Ovary (tissue), 10 donors: ENCODE measurements at places on chromosomes 5 and 9. TPM values are rescaled to one million over a fixed set of nuclear protein-coding genes. Genes with fewer than 3 reads are reported as not detected.

Gene PCDHB15
- polyA plus RNA-seq = 8.2 TPM

- peak; percentile 81 for DNase-seq
These were observed 12.9 kb downstream of the RGS14 start for GRCh38 chr5:177370488-177371119.

- no peak for DNase-seq
These were observed 62.1 kb downstream of the TMOD1 start for GRCh38 chr9:97563458-97564135.

Gene NPR3
- 42.1 TPM for polyA plus RNA-seq

Gene PCYOX1L
- 7.1 TPM for polyA plus RNA-seq

Gene GLRA1
- not detected for polyA plus RNA-seq

GRCh38 chr9:5436441-5436840, 1.3 kb downstream of the PLGRKT start:
- no peak for DNase-seq

GRCh38 chr5:7668161-7668560, 182.8 kb downstream of the CFAP90 start:
- DNase-seq = no peak

Gene ARSI
- polyA plus RNA-seq = 0.63 TPM

DNA sequence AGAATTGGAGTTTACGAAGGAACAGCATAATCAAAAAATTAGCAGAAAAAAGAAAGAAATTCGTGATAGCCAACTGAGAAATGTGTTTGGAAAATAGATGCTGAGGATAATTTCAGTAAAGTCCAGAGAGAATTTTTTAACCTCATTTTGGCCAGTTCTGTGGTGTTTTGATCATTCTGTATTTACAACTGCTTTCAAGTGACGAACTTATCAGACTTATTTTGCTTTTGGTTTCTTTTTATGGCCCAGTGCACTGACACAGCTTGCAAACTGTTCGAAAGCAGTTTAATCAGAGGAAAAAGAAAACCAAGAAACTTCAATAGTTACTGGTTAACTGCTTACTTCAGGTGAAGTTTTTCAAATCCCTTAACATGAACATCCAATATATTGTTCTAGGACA, 1.9 kb downstream of the SDHA start:
- no peak for DNase-seq

Gene SNCB
- not detected for polyA plus RNA-seq

DNA sequence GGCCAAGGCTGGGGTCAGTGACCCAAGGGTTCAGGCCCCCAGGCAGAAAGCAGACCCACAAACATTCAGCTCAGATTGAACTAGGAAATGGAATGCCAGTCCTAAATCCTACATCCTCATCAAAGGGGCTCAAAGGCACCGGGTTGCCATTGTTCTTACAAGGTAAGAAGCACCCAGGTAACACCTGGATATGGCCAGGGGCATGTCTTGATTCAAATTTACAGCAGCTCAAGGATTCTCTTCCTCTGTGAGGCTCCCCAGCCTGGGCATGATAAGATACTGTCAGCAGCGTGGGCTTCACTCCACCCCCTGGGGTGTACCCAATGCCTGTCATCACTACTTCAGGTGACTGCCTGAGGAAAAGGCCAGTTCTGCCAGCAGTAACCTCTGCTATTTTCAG, 92.1 kb upstream of the FSTL4 start:
- no peak for DNase-seq

Gene PSMD5
- 13.4 TPM for polyA plus RNA-seq

- no peak for DNase-seq
These were observed 31.9 kb upstream of the F2R start for GRCh38 chr5:76683816-76684731.

GRCh38 chr5:150134198-150134588, 21.5 kb downstream of the PDGFRB start:
- DNase-seq = no peak

Gene SPATA31D4
- not detected for polyA plus RNA-seq

Gene TRIO
- 67.1 TPM for polyA plus RNA-seq

Gene PPP3R2
- not detected for polyA plus RNA-seq

GRCh38 chr9:12847561-12847960, 72.7 kb downstream of the LURAP1L start:
- no peak for DNase-seq

Gene COL15A1
- polyA plus RNA-seq = 28.9 TPM

DNA sequence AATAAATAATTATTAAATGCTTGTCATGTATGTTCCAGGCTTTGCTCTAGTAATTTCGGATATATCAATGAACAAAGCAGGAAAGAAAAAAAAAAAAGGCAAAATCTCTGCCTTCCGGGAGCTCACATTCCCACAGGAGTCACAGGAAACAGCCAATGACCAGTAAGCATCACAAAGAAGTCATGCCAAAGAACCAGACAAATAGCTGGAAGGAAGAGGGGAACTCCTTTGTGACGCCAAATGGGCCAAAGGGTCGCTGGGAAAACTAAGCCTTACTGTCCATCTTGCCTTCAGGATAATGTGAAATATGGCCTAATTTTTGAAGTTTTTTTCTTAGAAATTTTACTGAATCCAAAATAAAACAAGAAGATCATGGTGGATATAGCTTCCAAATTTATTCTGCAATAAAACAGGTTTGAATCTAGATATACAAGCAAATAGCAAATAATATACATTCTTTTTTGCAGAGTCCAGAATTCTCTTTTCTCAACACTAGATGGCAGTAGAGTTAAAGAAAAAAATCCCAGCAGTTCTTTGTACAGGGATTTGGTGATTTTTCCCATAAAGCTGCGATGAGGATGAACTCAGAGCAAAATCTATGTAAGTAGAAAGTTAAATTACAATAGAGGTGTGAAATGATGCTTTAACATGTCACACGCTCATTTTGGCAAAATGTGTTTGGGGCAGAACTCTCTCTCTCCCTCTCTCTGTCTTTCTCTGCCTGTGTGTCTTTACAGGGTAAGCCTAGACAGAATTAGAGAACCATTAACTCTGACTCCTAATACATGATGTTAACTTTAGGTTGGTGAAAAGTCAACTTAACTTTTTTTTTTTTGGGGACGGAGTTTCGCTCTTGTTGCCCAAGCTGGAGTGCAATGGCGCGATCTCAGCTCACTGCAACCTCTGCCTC, 60.0 kb upstream of the TUT7 start:
- no peak for DNase-seq

Gene EIF4E1B
- polyA plus RNA-seq = not detected
